CD8-positive, alpha-beta memory T cell (primary cell): ENCODE measurements at places on chromosomes 16 and 17. TPM values are rescaled to one million over a fixed set of nuclear protein-coding genes. Genes with fewer than 3 reads are reported as not detected.

Gene C17orf107
- 2.0 TPM for polyA plus RNA-seq

Gene AGRP
- not detected for polyA plus RNA-seq

Gene DOC2B
- not detected for polyA plus RNA-seq

Gene BICDL2
- polyA plus RNA-seq: not detected

Gene ENKD1
- 1.7 TPM for polyA plus RNA-seq

Gene JPT2
- 12.5 TPM for polyA plus RNA-seq

Gene SKAP1
- polyA plus RNA-seq: 264 TPM

Gene NETO2
- 1.5 TPM for polyA plus RNA-seq

Gene SOST
- not detected for polyA plus RNA-seq

Gene NAA38
- 162 TPM for polyA plus RNA-seq

Gene DPEP3
- 0.10 TPM for polyA plus RNA-seq

- H3K36me3 ChIP-seq: no peaks in the 10 kb centered on the region
- no peak for DNase-seq
- no peaks in the 10 kb centered on the region for H3K27me3 ChIP-seq
- H3K4me1 ChIP-seq: no peaks in the 10 kb centered on the region
Observed at GRCh38 chr17:73534209-73534909, 109.9 kb downstream of the SDK2 start.

- peaks cover under 1% of the 10 kb centered on the region for H3K4me1 ChIP-seq
- no peak for DNase-seq
- no peak overlapping the region for H3K27ac ChIP-seq
- no peaks in the 10 kb centered on the region for H3K36me3 ChIP-seq
- H3K27me3 ChIP-seq: no peaks in the 10 kb centered on the region
Observed at GRCh38 chr17:19018600-19018950, 14.0 kb upstream of the FAM83G start.

- H3K4me3 ChIP-seq: no peak overlapping the region
- no peak for DNase-seq
- no peaks in the 10 kb centered on the region for H3K27me3 ChIP-seq
- peaks cover 59% of the 10 kb centered on the region for H3K4me1 ChIP-seq
- no peaks in the 10 kb centered on the region for H3K36me3 ChIP-seq
Observed at GRCh38 chr16:74570412-74571301, 36.3 kb downstream of the GLG1 start.

GRCh38 chr16:14560523-14560922 is 69.5 kb downstream of the PARN start:
- H3K27me3 ChIP-seq: no peaks in the 10 kb centered on the region
- no peak overlapping the region for H3K4me3 ChIP-seq
- no peak for DNase-seq
- no peaks in the 10 kb centered on the region for H3K36me3 ChIP-seq
- no peaks in the 10 kb centered on the region for H3K4me1 ChIP-seq

GRCh38 chr17:6780886-6781285 is 4.9 kb downstream of the FBXO39 start:
- no peak for DNase-seq
- no peak overlapping the region for H3K27ac ChIP-seq
- peaks cover 8% of the 10 kb centered on the region for H3K27me3 ChIP-seq
- no peak overlapping the region for H3K4me3 ChIP-seq

DNA sequence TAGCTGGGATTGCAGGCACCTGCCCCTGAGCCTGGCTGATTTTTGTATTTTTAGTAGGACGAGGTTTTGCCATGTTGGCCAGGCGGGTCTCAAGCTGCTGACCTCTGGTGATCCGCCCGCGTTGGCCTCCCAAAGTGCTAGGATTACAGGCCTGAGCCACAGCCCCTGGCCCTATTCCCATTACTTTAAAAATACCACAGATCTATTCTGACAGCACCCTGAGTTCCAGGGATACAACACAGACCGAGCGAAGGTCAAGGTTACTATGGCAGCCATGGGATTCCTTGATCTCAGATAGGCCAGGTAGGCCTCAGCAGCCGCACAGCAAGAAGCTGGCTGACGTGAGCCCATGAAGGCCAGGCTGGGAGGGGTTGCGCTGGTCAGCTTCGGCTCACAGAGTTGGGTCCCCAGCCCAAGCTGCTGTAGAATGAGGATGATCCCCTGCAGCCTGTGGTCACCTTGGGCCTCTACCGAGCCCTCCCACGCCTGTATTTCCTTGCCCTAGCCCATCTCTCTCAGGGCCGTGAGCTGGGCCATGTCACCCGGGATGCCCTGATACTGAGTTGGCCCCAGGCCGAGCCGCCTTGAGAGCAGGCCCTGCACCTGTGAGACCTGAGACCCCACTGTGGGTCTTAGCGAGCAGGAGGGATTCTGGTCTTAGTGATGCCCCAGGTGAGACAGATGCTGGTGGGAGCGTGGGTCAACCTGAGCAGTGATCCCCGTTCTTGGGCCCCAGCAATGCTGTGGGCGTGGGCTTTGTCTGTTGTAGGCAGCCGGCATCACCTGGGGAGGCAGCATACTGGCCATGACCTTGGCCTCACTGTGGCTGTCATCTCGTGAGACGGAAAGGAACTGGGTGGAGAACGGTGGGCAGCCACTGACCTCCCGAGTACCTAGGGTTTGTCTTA is 16.9 kb upstream of the RNF213 start:
- no peak for DNase-seq
- no peak overlapping the region for H3K4me3 ChIP-seq
- no peaks in the 10 kb centered on the region for H3K4me1 ChIP-seq
- no peaks in the 10 kb centered on the region for H3K27me3 ChIP-seq

DNA sequence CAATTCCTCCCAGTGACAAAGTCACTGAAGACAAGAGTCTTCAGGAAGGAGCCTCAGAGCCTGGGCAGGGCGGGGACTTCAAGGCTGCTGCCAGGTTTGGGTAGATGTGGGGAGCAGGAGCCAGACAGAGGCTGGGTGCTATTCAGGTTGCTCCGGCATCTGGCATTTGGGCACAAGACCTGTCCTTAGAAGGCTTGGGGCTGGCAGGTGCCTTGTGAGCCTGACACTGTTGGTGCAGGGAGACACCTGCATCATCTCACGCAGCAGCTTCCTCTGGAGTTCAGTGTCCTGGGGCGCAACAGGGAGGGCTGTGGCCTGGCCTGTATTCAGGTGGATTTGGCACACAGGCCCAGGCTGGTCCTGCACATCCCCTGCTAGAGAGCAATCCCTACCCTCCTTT is 65.0 kb downstream of the MPRIP start:
- H3K4me3 ChIP-seq: no peak overlapping the region
- H3K4me1 ChIP-seq: peaks cover 40% of the 10 kb centered on the region
- H3K36me3 ChIP-seq: no peaks in the 10 kb centered on the region
- H3K27ac ChIP-seq: no peak overlapping the region
- no peak for DNase-seq
- H3K27me3 ChIP-seq: no peaks in the 10 kb centered on the region

DNA sequence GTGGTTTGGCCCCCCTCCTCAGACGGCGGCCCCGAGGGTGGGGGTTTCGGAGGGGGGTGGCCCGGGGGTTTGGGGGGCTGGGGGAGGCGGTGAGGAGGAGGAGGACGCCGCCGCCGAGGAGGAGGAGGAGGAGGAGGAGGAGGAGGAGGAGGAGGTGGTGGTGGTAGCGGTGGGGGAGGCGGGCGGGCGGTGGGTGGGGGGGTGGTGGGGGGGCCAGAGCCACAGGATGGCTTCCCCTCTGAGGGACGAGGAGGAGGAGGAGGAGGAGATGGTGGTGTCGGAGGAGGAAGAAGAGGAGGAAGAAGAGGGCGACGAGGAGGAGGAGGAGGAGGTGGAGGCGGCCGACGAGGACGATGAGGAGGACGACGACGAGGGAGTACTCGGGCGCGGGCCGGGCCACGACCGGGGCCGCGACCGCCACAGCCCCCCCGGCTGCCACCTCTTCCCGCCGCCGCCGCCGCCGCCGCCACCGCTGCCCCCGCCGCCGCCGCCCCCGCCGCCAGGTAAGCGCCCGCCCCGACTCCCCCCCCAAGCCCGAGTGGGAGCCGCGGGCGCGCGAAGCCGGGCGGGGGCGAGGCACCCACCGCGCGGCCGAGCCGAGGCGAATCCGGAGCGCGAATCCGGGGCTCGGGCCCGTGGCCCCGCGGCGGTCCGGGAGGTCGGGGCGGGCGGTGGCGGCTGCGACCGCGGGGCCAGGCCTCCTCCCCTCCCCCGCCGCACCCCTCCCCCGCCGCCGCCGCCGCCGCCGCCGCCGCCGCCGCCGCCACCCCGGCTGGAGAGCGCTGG is 3.8 kb upstream of the CHD3 start:
- peak; percentile 37 for DNase-seq
- H3K4me1 ChIP-seq: peaks cover 70% of the 10 kb centered on the region
- H3K4me3 ChIP-seq: no peak overlapping the region
- H3K27me3 ChIP-seq: no peaks in the 10 kb centered on the region
- H3K36me3 ChIP-seq: peaks cover 8% of the 10 kb centered on the region
- H3K27ac ChIP-seq: no peak overlapping the region

GRCh38 chr17:81593105-81593871 is 41.1 kb upstream of the FAAP100 start:
- DNase-seq: no peak
- H3K4me3 ChIP-seq: no peak overlapping the region
- no peaks in the 10 kb centered on the region for H3K27me3 ChIP-seq
- no peak overlapping the region for H3K27ac ChIP-seq
- H3K4me1 ChIP-seq: no peaks in the 10 kb centered on the region

DNA sequence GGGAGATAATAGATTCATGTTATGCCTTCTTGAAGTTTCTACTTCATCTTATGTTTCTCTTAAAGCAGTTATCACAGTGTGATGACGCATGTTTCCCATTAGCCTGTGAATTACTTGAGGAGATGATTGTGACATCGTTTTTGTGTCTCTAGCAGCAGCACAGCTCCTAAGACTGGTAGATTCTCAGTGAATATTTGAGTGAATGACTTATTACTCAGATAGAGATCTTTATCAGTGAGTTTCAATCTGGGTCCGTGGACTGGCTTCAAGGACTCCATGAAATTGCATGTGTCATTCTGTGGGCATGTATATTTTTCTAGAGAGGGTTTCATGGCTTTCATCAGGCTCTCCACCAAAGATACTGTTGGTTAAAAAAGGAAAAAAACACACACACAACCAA is 29.9 kb downstream of the YPEL2 start:
- no peak for DNase-seq
- no peaks in the 10 kb centered on the region for H3K27me3 ChIP-seq
- H3K4me3 ChIP-seq: peak overlapping the region; percentile 37
- H3K36me3 ChIP-seq: no peaks in the 10 kb centered on the region
- H3K4me1 ChIP-seq: peaks cover 70% of the 10 kb centered on the region

DNA sequence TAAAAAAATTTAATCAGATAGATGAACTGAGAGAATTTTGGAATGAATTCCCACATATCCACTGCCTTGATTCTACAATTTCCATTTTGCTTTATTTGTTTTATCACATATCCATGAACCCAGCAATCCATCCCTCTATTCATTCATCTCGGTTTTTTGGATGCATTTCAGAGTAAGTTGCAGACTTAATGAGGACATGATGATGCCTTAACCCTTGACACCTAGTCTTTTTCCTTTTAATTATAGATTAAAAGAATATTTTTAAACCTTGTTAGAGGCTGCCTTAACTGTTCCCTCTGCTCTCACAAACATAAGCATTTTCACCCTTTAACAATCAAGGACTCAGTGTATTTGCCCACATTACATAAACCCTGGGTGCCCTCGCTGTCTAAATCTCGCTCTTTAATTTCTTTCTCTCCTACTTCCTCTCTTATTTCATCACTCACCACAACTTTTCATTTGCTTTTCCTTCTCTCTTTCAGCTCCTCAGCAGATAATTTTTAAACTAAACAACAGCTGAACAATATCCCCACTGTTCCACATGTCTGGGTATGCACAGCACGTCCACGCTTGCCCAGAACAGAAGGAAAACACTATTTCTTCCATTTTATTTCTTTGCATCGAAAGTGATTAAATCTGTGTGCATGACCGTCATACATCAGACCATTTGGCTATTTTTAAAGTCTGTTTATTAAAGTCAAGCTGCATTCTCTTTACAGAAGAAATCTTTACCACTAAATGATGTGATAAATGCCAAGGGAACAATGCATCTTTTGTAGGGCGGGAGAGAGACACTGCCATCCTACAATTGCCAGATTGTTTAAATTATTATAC is 39.9 kb downstream of the IQCK start:
- no peak overlapping the region for H3K4me3 ChIP-seq
- no peak for DNase-seq
- no peaks in the 10 kb centered on the region for H3K36me3 ChIP-seq
- no peak overlapping the region for H3K27ac ChIP-seq
- H3K4me1 ChIP-seq: no peaks in the 10 kb centered on the region

DNA sequence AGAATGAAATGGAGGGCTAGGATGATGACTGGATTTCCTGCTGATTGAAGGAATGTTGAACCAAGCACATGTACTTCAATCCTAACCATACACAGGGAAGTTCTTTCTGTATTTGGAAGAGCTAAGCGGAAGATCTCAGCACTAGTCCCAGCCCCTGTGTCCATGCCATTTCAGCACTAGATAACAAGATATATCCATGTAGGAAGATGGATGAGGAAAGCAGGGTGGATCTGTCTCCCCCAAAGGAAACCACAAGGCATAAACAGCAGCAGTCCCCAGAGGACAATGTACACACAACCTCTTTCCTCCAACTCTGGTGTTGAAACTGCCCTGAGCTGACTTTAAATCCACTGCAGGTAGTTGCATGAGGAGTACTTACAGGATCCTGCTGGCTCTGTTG is 75.1 kb downstream of the GRIN2A start:
- no peaks in the 10 kb centered on the region for H3K4me1 ChIP-seq
- no peaks in the 10 kb centered on the region for H3K36me3 ChIP-seq
- H3K4me3 ChIP-seq: no peak overlapping the region
- no peaks in the 10 kb centered on the region for H3K27me3 ChIP-seq

DNA sequence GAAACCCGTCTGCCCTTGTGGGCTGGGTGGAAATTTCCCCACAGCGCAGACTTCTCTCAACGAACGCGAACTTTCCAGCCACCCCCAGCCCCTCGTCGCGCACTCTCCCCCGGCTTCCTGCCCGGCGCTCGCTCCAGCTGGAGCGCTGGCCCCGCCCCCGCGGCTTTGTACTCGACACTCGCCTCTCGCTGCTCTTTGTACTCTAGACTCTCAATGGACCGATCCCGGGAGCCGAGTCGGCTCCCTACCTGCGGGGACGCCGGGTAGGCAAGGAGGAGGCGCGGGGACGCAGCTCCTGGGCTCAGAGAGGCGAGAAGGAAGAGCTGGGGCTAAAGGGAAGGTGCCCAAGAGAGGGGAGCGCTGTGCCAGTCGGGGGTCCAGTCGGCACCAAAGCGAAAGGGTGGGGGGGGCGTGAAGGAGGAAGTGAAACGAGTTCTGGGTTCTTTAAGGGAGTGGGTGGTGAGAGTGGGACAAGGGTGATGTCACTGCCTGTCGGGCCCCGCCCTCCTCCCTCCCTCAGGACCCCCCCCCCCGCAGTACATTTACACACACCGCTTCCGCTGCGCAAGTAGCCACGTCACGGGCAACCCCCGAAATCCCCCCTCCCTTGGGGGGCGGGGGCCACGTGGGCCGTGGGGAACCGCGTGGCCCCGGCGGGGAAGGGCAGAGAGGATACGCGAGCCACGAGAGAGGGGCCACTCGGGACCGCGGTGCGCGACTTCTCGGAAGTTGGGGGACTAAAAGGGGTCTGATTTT is 9.7 kb downstream of the KDM6B start:
- peak overlapping the region; percentile 92 for H3K4me3 ChIP-seq
- peak; percentile 93 for DNase-seq
- H3K4me1 ChIP-seq: peaks cover 43% of the 10 kb centered on the region
- no peaks in the 10 kb centered on the region for H3K27me3 ChIP-seq
- H3K36me3 ChIP-seq: no peaks in the 10 kb centered on the region
